ENCODE measurements at places on chromosomes 5 and 9.

DNA sequence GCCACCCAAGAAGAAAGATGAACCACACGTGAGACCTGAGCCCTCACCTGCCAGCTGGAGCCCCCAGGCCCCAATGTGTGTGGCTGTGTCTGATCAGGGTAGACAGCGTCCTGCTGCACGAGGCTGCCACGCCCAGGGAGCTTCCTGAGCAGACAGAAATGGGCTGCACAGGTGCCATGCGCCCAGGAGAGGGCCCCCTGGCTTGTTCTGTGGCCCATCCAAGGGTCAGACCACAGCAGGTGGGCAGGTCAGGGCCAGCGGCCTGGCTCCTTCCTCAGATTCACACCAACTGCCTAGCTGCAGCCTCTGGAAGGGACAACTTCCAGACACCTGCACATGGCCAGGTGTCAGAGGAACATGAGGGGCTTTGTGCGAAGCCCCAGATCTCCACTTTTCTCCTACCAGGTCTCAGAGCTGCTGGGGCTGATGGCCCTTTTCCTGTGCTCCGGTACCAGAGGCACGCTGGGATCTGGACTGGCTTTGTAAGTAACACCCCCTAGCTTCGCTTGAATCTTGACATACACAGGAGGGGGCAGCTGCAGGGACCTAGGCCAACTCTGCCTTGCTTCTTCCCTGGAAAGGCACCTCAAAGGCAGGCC, 10.8 kb downstream of the SARDH start:
- DNase-seq: no peak

DNA sequence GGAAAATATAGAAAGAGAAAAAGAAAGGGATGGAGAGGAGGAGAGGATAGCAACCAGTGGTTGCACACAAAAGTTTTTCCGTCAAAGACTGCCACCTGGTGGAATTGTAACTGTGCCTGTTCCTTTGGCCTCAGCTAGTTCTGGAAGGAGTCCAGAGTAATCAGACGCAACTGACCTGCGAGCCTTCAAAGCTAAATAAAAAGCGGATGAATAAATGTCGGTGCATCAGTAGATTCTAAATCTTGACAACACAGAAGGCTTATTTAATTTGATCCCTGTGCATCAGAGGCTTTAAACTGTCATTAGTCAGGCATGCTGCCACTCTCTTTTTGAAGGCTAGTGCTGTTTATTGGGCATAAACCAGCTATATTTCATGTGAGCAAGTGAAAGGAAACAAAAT, 132.9 kb upstream of the ACO1 start:
- DNase-seq: no peak

DNA sequence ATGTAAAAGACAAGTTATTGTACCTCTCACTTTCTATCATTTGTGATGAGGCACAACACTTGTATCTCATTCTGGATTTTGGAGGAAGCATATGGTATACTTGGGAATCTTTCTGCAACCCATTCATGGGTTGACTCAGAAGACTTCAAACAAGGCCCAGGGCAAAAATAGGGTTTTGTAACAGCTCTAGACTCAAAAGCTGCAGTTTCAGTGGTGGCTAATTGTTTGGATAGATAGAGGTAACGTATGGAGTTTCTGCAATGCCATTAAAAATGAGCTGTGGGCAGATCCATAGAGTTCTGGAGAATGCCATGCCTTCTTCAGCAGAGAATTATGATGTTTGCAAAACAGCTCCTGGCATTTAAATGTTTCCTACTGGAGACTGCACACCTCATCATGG, 279.6 kb upstream of the VLDLR start:
- DNase-seq: no peak

DNA sequence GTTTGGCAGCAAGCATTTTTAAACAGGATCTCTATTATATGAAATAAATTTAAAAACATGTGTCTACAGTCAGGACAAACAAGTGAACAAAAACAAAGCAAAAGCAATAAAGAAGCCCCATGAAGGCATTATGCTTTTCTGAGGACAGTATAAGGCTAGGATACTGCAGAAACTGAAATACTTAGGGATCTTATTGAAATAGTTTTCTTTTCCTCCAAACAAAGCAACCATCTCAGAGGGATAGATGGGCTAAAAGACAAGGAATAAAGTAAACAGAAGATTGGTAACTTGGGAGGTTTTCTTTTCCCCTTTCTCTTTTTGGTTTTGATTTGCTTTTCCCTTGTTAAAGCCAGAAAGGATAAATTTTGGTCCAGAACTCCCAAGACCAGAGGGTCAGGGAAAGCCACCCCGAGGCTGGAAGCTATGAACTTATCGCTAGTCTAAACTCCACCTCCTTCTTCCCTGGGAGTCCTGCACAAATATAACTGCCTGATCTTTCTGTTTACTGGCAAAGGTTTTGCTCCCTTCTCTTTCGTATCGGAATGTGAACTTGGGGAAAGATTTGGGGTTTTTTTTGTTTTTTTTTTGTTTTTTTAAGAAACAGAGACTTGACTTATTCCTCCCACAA, 164.0 kb downstream of the GHR start:
- DNase-seq: no peak

DNA sequence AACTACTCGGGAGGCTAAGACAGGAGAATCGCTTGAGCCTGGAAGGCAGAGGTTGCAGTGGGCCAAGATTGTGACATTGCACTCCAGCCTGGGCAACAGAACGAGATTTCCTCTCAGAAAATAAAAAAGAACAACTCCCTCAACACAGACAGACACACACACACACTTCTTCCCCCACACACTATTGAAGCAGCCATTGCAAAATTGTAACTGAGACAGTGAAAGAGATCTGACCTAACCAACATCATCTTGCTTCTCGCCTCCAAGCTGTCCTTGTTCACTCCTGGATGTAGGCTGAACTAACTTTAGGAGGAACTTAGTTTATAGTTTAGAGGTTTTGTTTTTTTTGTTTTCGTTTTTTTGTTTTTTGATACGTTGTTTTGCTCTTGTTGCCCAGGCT, 13.0 kb upstream of the PLIN2 start:
- DNase-seq: no peak

DNA sequence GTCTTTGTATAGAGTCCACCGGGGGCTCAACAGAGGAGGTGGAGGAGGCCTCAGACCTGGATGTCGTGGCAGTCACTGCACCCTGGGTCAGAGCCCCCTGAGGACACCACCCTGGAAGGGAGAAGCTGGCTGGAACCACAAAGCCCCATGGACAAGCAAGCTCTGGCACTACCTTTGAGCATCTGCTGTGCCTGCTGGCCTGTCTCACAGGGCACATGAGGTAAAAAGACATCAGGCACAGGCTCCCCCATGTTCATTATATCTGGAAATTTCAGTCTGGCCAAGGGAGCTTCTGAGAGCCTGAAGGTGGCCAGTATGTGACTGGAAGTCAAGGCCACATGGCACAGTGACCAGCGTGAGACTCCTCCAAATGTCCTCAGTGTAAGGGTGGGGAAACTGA, 22.9 kb downstream of the KCNMB1 start:
- no peak for DNase-seq

- DNase-seq: no peak
These were observed 379.4 kb upstream of the SGCD start for GRCh38 chr5:155947394-155948062.

GRCh38 chr9:31372799-31373587, 1011.5 kb upstream of the ACO1 start:
- DNase-seq: no peak

GRCh38 chr5:103600086-103600485, 37.5 kb upstream of the NUDT12 start:
- no peak for DNase-seq

- no peak for DNase-seq
These were observed 36.2 kb upstream of the OTULIN start for GRCh38 chr5:14628346-14628745.

GRCh38 chr5:68077349-68077894, 138.1 kb upstream of the PIK3R1 start:
- no peak for DNase-seq

DNA sequence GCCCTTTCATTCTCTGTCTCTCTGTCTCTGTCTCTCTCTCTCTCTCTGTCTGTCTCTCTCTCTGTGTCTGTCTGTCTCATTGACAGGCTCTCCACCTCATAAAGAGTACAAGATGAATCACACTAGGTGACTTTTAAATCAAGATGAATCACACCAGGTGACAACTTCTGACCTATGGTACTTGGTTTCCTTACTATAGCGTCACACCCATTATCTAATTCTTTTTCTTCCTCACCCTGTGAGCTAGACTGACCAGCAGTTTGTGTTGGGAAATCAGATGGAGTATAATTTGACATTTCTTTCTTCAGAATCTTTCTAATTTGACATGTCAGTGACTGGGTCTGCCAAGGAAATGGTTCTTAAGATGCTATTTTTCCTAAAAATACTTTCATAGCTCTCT, 232.9 kb downstream of the ARRDC3 start:
- DNase-seq: no peak

GRCh38 chr5:9399094-9399493, 146.8 kb downstream of the SEMA5A start:
- DNase-seq: no peak

DNA sequence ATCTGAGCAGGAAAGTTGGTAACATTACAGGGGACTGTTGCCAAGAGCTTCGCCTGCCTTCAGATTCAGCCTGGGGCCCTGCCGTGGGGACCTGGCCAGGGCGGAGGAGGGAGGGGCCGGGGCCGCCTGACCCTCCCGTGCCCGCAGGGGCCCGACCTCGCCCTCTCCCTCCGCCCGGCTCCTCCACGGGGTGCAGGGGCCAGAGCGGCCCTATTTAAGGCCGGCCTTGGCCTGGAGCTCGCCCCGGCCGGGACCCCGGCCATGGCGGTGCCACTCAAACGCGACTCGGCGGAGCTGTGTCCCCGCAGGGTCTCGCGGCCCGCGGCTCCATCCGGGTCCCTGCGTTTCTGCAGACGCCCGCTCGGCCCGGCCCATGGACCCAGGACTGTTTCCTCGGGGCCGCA, 757 bp downstream of the TMEM250 start:
- DNase-seq: no peak

DNA sequence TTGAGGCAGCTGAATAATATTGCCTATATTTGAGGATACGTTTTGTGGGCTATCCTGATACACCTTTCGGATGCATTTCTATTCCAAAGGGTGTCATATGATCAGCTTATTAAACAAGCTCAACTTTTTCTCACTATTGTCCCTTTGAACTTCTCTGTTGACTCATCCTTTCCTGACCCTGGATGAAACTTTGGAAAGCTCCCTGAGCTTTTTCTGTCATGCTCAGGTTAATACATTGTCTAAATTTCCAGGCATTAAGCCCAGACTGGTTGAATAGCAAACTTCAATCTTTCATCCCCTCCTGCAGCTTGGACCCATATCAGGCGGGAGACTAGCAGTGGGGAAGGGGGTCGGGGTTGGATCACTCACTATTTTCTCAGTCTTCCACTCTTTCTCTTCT, 104.9 kb upstream of the PTPN3 start:
- no peak for DNase-seq

- DNase-seq: no peak
These were observed 261.0 kb downstream of the SEMA5A start for GRCh38 chr5:9284781-9285307.

- DNase-seq: no peak
These were observed 1.2 kb downstream of the CXXC5 start for GRCh38 chr5:139649082-139649991.

DNA sequence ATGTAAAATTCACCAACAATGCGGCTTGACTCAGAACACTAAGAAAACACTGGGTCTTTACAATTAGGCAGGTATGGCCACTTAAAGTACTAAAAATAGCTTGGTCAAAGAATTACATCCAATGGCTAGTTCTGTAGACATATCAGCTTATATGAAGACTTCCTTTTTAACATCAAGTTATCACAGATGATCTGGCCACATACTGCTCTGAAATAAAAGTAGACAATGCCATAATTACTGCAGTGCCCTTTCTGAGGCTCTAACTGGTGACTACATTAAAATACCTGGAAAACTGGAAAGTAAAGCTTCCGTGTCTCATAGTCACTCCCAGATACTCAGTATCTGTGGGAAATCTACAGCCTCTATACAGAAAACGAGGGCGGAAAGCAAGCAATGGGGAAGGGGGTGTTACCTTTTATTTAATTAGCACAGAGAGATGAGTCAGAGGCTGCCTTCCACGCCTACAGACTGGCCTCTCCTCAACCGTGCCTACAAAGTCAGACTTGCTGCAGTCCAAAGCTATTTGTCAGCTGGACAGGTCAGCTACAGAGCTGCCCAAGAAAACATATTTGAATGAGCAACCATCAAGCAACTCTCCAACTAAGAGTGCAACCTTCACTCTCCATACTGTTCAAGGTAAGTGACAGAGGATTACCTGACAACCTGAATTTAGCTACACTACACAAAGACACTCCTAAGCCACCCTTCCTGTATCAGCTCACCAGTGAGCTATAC, 8.7 kb downstream of the SERINC5 start:
- peak; percentile 48 for DNase-seq

- no peak for DNase-seq
These were observed 16.3 kb upstream of the NPR2 start for GRCh38 chr9:35774907-35775635.

GRCh38 chr5:111703662-111704061, 53.3 kb downstream of the NREP start:
- no peak for DNase-seq

- no peak for DNase-seq
These were observed 73.0 kb downstream of the KCNT1 start for GRCh38 chr9:135774794-135775525.

DNA sequence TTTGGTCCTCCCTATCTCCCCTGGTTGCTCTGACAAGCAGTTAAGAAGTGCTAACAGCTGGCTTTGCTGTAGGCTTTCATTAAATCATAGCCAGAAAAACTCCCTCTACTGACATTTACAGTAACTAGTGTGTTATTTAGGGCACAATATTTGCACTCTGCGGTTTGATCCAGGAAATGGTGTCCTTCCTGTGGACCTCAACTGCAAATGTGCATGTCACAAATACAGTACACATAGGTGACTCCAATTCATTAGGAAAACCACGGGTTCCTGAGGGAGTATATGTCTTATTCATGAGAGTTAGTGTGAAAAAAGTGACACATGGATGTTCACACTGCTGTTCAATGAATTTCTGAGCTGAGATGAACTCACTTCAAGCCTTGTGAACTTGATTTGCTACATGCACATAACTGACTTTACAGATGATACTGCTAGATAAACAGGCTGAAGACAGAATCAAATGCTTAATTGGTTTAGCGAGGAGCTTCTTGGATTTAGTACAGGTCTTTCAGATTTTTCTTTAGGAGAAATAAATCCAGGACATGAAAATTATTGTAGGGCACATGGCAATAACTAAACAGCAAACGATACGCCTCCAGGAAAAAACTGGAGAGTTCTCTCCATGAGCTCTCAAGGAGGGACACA, 281.5 kb downstream of the EFNA5 start:
- no peak for DNase-seq

DNA sequence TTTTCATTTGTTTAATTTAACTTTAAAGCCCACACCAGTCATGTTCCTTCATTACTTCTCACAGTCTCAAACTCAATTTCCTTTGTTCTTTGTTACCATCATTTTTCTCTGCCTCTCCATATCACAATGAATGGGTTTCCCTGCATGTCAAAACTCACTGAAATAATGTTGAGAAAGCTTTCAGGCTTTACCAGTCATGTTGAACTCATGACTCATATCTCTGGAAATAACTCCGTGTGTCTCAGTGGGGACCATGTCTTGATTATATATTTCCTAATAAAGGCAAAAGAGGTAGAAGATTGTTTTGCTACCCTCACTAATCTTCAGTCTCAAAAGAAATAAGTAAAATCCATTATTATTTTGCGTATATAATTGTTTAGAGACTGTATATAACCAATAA, 231.2 kb downstream of the CHSY3 start:
- DNase-seq: no peak

- no peak for DNase-seq
These were observed 15.2 kb upstream of the SH3RF2 start for GRCh38 chr5:145921211-145921610.

- no peak for DNase-seq
These were observed 111.1 kb downstream of the DOCK2 start for GRCh38 chr5:169748174-169748573.

GRCh38 chr5:9544502-9545135, 1.3 kb downstream of the SEMA5A start:
- DNase-seq: peak; percentile 79
